NCI-H1930 (cell line): ENCODE measurements at places on chromosomes 1 and 21.

DNA sequence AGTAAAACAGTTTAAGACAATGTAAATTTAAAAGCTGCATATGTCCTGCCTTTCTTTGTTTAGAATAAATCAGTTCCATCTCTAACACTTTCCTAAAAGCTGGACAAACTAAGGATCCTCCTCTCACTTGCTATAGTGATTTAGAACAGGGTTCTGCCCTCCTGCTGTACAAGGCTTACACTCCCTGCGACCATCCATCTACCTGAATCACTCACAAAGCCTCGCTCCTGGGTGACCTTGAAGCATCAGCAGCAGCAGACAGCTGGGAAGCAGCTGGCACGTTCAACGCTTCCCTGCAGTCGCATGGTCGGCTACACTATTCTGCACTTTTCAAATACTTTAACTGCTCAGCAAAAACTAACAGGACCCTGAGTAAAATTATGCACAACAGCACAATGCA, 128.0 kb downstream of the NTPCR start:
- no peak for DNase-seq

DNA sequence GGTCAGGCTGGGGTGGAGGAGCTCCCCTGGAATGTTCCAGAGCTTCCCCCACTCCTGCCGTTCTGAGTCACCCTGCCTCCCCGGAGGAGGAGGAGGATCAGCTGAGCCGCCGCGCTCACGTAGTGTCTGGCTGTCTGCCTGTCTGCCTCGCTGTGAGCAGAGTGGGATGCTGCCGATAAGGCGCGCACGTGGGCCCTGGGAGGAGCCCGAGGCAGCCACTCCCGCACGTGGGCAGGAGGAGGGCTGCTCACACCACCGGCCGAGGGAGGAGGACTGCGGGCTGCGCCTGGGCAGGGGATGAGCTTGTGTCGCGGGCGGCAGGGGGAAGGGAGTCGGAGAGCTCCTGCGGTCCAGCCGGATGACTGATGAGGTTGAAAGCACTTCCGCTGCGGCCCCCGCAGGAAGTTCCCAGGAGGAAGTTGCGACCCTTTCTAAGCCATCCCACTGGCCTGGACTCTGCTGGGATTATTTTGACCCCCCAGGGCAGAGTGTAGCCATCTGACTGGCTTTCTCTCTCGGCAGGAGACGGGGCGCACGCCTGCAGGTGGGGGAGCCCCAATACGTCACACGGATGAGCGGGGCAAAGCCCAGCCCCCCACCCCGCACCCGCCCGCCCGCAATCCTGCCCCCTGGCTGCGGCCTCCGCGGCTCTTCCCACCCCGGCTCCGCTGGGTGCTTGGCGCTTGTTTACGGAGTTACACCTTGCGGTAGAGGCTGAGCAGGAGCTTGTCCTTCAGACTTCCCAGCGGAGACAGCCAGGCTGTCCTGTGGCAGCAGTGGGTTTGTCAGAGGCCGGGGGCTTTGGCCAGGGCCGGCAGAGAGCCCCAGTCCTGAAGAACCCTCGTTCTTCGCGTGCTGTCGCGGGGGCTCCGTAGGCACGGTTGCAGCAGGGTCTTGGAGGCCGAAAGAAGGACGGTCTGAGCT, 9.8 kb downstream of the PDXK start:
- DNase-seq = no peak

DNA sequence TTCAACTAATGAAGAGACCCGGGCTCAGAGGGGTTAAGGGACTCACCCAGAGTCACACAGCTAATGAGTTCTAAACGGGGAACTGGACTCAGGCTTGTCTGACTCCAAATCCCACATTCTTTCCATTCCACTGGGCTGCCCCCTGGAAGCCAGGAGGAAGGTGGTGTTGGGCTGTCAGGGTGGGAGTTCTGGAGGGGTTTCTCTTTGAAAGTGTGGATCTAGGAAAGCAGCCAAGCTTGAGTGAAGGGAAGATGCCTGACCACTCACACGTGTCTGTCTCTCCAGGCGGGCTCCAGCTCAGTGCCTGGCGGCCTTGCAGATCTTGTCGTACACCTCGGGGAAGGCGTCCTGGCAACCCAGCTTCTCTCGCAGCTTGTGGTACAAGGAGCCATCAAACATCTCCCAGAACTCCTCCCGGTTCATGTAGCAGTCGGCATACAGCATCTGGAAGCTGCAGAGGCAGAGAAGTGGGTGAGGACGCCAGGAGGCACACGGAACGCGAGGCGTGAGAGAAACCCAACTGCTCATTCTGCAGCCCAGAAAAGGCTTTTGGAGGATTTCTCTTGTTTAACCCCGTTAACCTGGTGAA, 35.0 kb downstream of the DHCR24 start:
- DNase-seq = no peak

GRCh38 chr1:160398823-160399222, 1.5 kb upstream of the VANGL2 start:
- DNase-seq = no peak

- DNase-seq = no peak
These were observed 33.5 kb downstream of the VPS26C start for GRCh38 chr21:37233551-37234146.

DNA sequence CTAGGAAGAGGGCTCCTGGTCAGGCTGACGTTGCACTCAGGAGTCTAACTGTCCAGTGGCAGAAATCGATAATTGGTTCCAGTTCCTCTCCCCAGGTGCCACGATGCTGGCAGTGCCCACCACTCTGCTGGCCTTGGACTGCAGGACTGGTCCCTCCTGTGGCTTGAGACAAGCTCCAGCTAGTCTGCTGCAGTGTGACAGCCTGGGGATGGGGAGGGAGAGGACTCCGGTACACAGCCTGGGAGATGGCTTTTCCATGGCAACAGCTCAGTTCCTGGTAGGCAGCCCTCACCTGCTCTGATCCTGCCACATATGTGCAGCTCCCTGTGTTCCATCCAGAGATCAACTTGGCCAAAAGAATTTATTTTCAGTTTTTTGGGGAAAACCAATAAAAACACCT, 239.3 kb downstream of the KCNJ6 start:
- DNase-seq = no peak

DNA sequence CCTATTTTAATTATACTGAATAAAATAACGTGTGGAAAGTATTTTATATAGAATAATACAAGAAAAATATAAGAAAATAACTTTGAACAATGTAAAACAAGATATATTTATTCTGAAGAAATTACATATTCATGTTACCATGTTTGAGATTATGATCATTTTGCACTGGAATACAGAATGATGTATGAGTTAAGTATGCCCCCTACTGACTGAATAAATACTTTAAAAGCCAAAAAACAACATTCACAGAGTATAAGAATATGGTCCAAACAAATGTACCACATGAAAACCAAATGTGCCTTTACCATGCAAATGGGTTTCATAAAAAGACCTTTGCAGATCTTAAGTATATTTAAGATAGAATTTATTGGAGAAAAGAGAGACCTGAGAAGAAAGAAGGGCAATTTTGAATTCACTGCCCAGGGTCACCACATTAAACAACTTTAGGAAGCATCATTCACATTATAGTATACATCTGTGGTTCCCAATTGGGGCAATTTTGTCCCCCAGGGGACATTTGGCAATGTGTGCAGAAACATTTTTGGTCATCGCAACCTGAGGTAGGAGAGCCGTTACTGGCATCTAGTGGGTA, 136.6 kb upstream of the GFI1 start:
- DNase-seq = no peak

DNA sequence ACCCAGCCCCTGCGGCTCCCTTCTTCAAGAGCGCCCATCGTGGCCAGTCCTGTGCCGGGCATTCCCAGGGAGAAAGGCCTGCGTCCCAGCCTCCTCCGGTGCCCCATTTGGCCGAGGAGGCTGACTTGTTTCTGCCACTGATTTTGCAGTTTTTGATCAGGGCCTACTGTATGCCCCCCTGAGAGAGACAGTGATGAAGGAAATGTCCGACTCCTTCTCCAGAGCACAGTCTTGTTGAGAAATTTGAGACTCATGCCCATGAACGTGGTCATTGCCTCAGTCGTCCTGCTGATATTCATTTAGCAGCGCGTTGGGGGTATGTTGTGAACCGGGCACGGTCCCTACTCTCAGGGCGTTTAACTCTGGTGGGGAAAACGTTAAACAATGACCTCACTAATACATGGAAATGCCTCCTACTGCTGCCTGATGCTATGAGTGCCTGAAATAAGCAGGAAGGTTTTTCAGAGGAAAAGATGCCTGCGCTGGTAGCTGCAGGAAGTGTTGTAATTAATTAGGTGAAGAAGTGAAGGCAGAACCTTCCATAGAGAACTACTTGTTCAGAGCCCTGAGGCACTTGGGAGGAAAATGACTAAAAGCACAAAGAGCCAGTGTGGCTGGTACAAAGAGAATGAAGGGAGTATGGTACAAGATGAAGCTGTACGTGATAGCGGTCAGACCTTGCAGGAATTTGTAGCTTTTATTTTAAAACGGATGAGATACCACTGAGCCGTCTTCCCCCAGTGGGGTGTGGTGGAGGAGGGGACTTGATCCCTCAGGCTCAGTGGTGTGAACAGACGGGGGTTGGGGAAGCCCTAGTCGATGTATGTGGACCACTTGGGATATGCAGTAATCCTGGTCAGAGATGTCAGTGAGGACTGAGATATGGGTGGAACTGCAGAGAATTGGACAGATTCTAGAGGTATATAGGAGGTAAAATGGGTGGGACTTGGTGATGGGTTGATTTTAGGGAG, 730 bp downstream of the ZCCHC17 start:
- DNase-seq = no peak

DNA sequence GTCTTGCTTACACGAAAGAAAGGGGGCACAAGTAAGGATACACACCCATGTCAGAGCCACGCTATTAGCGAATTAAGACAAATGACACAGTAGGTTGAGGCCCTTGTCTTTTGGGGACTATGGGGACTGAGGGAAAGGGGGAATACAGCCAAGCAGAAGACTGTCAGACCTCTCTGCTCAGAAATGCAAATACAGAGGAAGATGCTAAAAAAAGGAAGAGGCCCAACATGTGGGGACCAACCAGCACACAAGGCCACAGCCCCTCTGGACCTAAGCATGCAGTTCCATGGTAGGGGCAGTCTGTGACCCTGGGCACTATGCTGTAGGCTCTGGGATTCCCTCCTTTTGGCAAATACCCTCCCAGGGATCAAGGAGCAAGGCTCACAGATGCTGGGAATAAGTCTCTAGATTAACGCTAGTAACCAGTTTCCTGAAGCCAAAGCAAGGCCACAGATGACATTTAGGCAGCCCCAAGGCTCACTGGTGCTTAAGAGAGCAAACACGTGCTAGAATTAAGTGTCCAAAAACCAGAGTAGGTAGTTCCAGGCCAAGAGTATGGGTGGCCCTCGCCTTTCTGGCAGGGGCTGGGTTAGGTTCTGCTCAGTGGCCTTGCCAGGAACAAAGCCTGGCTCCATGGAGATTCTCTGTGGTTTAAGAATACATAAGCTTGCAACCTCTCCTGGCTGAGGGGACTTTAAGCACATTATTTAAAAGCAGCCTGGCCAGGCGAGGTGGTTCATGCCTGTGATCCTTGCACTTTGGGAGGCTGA, 38.2 kb downstream of the RABIF start:
- DNase-seq = no peak

GRCh38 chr1:113653741-113654140, 105.5 kb downstream of the PHTF1 start:
- DNase-seq = no peak

- no peak for DNase-seq
These were observed 395 bp upstream of the CSRP1 start for GRCh38 chr1:201507360-201507675.

GRCh38 chr1:218336328-218336727, 8.8 kb upstream of the TGFB2 start:
- DNase-seq = peak; percentile 39

DNA sequence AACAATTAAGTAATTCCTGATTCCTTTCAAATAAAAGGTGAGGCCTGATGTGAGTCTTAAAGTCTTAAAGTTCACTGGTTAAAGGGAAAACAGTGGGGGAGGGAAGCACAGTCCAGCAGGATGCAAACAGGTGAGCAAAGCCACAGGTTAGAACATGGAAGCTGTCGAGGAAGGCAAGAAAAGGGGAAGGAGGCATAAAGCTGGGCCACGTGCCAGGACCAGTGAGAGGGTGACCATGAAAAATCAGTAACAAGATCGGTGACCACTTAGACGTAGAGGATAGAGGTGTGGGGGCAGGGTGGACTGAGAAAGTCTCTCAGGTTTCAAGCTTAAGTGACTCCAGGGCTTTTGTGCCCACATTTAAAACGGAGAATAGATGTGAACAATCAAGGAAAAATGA, 231.3 kb downstream of the SETD4 start:
- DNase-seq = no peak

DNA sequence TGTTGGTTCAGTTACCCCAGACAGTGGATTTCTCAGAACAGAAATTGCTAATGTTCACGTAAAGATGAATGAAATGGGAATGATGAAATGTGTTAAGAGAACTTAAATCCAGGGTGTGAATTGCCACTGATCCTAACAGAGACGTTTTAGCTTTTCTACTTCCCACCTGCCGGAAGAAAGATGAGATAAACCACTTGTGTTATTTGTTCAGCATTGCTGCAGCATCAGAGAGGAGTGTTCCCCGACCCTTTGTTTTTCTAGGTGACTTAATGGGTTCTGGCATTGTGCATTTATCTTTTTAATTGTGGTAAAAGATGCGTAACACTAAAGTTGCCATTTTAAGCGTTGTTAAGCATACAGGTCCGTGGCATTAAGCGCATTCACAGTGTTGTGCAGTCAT, 122.3 kb downstream of the GALNT2 start:
- no peak for DNase-seq

- DNase-seq = peak; percentile 88
These were observed 888 bp downstream of the ZNF436 start for GRCh38 chr1:23368562-23369334.

- DNase-seq = no peak
These were observed 14.7 kb downstream of the RHEX start for GRCh38 chr1:206067486-206068227.

- DNase-seq = no peak
These were observed 55.3 kb upstream of the BOLA1 start for GRCh38 chr1:149844101-149844500.

DNA sequence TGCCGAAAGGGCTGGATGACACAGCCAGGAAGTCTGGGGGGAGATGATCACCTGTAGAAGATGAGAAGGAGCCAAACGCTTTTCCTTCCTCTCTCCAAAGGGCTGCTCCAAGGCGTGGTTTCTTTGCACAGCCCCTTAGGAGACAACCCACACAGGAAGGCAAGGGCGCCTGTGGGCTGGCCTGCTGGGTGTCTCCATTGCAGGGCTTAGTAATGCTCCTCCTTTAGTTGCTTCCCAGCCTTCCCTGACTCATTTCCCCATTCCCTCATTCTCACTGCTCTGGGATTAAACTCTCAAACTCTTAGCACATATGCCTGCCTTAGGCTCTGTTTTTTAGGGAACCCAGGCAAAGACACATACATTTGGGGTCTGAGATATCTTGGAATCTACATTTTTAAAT, 1.7 kb upstream of the CLCA1 start:
- no peak for DNase-seq

DNA sequence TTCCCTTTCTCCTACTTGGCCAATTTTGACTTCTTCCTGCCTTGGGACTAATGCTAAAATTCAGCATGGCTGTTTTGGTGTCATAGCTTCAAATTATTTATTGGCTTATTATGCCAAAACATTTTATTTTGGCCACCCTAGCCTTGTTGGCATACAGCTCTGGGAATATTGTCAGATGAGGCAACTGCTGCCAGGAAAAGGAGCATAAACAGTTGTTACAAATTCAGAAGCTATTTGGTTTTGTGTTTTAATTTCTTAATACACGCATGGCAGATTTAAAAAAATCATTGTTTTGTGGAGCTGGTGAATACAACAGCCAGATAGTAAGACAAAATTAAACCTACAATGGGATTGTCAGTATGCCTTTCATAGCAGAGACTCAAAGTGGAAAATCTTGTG, 66.8 kb upstream of the BCL10 start:
- no peak for DNase-seq

GRCh38 chr1:75208862-75209261, 74.7 kb downstream of the LHX8 start:
- DNase-seq = no peak

- no peak for DNase-seq
These were observed 141.8 kb upstream of the PBX1 start for GRCh38 chr1:164417016-164417704.
